ENCODE measurements at places on chromosomes 16 and 17.

DNA sequence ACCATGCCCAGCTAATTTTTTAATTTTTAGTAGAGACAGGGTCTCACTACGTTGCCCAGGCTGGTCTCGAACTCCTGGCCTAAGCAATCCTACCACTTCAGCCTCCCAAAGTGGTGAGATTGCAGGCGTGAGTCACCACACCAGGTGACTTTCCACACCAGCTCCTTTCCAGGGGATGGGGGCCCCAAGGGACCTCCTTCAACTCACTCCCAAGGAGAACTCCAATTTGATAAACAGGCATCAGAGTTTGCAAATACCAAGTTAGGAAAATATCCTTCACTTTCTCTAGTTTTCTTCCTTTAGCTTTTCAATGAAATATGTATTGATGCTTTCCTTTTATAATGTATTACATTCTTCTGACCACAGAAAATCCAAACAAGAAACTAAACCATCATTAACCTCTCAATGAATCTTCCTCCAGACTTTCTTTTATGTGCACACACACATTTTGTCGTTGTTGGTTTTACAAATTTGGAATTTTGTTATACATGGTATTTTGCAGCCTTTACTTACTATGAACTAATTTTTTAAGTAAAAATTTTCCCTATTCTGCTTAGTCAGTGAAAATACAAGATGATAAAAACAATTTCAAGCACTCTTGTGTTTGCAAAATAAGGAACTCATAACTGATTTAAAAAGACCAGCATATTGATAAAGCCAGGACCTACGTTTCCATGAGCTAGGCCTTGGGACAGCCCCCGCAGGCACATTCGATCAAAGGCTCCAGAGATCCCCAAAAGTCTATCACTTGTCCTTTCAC, 32.0 kb downstream of the GAS7 start:
- DNase-seq: no peak

GRCh38 chr16:27495191-27495590, 54.5 kb downstream of the GTF3C1 start:
- DNase-seq: no peak

DNA sequence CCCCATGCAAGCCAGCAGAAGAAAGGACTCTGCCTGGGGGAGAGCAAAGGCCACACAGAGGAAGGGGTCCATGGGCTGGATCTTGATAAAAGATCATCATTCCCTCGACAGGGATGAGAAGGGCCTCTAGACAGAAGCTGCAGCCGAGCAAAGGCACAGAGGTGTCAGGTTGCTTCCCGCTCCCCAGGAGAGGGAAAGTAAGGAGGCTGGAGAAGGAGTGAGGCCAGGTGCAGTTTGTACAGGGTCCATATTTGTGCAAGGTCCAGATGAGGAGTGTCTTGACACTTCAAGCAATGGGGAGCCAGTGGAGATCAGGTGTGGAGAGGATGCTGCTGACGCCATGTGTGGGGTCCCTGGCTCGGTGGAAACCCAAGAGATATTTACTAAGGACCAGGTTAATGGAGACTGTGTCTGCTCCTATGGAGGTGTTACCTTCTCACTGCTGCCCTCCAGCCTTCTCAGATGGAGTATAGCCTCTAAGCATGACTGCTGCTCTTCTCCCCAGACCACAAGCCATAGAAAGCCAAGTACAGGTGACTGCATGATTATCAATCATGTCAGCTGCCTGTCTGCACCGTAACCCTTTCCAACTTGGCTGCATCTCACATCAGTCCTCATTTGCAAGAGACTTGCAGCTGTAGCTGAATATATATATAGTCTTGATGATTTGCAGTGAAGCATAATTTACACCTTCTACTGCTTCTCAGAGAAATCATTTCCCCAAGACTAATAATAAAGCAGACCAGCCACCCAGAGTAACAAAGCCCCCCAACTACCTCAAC, 21.1 kb downstream of the GAS7 start:
- DNase-seq: no peak

- DNase-seq: no peak
Observed at GRCh38 chr16:56998861-56999260, 9.5 kb downstream of the NLRC5 start.

DNA sequence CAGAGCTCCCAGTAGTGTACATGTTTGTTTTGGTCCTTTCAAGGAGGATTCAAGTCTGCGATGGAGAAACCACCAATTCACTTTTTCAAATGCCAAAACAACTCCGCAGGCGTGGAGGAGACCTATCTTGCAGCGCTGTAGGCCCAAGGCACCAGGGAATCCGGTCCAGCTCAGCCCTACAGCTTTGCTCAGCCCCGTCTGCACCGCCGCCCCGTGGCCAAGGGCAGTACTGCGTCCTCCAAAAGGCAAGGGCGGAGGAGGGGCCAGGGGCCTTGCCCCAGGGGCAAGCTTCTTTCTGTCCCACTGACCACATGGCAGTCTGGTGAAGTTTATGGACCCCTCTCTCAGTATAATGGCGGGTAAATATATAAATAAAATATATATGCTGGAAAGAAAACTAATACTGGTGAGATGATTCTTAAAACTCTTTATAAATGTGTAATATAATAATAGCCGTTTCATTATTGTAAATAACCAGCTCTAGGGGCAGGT, 709 bp upstream of the CD300LG start:
- no peak for DNase-seq

GRCh38 chr17:62140836-62141235, 75.8 kb upstream of the MED13 start:
- no peak for DNase-seq

- no peak for DNase-seq
Observed at GRCh38 chr17:63741143-63741407, 524 bp downstream of the STRADA start.

GRCh38 chr17:40352779-40353394, 11.7 kb downstream of the GJD3 start:
- no peak for DNase-seq

GRCh38 chr17:66541461-66542128, 239.2 kb downstream of the PRKCA start:
- no peak for DNase-seq

GRCh38 chr16:59697761-59698160, 963.6 kb upstream of the GOT2 start:
- no peak for DNase-seq

GRCh38 chr16:49127103-49127502, 154.5 kb downstream of the CBLN1 start:
- DNase-seq: no peak

GRCh38 chr17:74635418-74635817, 11.9 kb upstream of the CD300E start:
- DNase-seq: no peak
